Right renal pelvis (tissue), 4 donors: ENCODE measurements at places on chromosomes 4 and X. TPM values are rescaled to one million over a fixed set of nuclear protein-coding genes. Genes with fewer than 3 reads are reported as not detected.

The PDZD4 gene
- 7.7 TPM for polyA plus RNA-seq

The MSX1 gene
- 1.1 TPM for polyA plus RNA-seq

The PITX2 gene
- 2.8 TPM for polyA plus RNA-seq

The NAA10 gene
- polyA plus RNA-seq = 68.2 TPM

DNA sequence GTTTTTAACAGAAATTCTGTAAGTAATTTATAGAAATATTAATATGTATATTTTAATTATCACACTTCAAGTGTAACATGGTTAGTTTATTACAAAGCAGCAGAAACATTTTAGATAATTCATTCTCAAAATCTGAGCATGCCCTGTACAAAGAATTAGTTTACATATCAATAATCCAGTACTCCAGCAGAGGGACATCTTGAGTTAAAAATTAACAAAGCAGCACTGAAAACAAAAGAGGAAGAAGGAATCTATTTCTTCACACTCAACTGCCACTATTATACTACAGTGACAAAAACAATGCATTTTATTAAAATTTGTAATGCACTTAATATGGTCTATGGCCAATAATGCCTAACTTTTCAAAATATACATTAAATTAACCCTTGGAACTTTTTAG, 179.1 kb upstream of the KLHL4 start:
- peak; percentile 0 for DNase-seq

- DNase-seq = no peak
These were observed 11.5 kb downstream of the RCHY1 start for GRCh38 chr4:75502671-75503070.

- DNase-seq = no peak
These were observed 35.7 kb upstream of the FMR1 start for GRCh38 chrX:147875866-147876596.

GRCh38 chr4:103719105-103719829, 518 bp downstream of the TACR3 start:
- DNase-seq = peak; percentile 33

- peak; percentile 81 for DNase-seq
These were observed at the start of gene TBC1D19 for GRCh38 chr4:26583865-26584652. TBC1D19 (plus strand) TSS chr4:26584084; CDS start chr4:26584194, 110 bp downstream.

- DNase-seq = no peak
These were observed 23.6 kb upstream of the GRSF1 start for GRCh38 chr4:70863099-70863790.

DNA sequence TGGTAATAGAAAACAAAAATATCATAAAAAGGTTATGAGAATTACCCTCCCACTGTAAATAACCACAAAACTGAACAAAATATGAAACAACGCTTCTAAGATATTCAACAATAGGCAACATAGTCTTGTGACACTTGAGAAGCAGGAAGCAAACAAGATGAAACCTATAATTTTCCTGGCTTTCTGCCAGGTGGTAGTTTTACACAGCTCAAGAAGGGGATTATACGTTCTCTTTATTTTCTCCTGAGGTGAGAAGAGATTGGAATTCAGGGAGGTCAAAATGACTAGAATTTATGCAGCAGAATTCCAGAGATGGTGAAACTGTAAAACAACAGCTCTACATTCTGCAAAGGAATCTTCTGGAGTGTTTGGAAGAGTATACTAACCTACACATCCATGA, 186.0 kb downstream of the HHIP start:
- no peak for DNase-seq

DNA sequence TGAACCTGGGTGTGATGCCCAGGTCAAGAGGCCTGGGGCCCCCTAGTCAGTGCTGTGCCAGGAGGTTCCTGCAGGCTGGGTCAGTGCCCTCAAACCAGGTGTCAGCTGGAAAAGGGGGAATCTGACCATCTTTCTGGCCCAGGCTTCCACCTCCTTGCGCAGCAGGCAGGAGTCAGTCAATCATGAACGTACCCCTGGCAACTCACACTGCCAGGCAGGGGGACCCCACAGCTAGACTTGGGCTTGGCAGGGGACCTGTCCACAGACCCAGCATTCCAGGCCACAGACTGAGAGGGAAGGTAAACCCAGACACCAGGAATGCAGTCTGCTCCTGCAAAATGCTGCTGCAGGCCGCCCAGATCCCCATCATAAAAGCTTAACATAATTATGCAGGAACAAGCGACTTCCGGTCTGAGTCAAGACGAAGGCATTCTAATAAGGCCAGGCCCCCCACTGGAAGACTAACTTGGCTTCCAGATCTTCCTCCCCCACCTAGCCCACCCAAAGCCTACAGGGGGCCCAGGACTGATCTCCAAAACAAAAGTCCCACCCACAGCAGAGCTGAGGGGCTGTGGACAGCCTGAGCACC, 156.3 kb downstream of the BCOR start:
- DNase-seq = no peak

- no peak for DNase-seq
These were observed 103.7 kb downstream of the JADE1 start for GRCh38 chr4:128913228-128913627.

DNA sequence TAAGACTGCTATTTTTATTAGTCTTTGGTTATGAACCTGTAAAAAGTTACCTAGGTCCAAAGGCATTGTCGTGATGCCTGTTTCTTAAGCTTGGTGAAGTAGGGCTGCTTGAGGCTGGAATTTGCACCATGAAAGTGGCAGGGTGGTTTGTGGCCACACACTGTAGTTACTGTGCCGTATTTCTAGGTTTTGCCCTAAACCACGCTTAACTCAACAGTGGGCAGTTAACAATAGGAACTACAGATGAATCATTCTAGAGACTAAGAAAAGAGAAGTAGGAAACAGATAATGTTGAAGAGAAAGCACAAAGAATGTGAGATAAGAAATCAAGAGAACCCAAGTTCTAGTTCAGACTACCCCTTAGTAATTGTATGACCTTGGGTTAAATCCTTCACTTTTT, 11.5 kb downstream of the ETNPPL start:
- no peak for DNase-seq

DNA sequence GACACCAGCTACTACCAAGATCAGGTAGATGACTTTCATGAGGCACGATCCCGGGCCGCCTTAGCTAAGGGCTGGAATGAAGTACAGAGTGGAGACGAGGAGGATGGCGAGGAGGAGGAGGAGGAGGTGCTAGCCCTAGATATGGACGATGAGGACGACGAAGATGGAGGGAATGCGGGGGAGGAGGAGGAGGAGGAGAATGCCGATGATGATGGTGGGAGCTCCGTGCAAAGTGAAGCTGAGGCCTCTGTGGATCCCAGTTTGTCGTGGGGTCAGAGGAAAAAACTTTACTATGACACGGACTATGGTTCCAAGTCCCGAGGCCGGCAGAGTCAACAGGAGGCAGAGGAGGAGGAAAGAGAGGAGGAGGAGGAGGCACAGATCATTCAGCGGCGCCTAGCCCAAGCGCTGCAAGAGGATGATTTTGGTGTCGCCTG, 481 bp downstream of the UTP3 start:
- DNase-seq = no peak

GRCh38 chr4:181365671-181366070, 877.5 kb upstream of the TENM3 start:
- no peak for DNase-seq

- no peak for DNase-seq
These were observed 92.7 kb downstream of the TBL1X start for GRCh38 chrX:9557521-9557920.

GRCh38 chr4:185467101-185467500, 4.4 kb downstream of the CCDC110 start:
- no peak for DNase-seq

- DNase-seq = no peak
These were observed 159.1 kb upstream of the TTC29 start for GRCh38 chr4:147104768-147105167.

DNA sequence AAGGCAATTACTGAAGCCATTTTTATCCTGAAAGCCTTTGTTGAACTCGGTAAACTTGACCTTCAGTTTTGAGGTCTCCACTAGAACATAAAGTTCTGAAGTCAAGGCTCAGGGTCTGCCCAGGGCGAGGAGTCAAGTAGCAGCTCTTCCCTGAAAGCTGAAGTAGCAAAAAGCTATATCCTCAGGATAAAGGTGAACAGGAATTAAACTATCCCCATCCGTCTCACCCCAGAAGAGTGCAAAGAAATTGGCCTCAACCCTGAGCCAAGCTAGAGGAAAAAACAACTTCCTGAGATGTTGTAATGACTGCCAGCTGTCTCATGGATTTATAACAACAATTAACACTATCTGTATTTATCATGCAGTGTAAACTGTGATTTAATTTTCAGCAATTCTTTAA, 590.8 kb downstream of the SPRY1 start:
- DNase-seq = no peak

DNA sequence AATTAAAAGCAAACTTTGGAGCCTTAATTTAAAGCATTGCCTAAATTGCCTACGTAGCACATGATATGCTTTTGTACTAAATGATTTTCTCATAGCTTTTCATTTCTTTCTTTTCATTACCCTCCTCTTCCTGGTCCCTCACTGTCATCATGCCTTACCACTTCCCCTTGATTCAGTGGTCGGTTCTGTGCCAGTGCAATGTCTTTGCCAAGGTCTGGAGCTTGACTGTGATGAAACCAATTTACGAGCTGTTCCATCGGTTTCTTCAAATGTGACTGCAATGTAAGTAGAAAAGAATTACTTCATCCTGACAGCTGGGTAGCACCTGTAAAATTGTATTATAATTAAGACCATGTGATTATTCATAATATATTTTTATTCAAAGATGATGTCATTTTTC, 72.5 kb downstream of the C4orf46 start:
- no peak for DNase-seq

- DNase-seq = peak; percentile 51
These were observed 59.2 kb downstream of the SLC7A11 start for GRCh38 chr4:138182838-138183426.
